ENCODE measurements at places on chromosomes 7 and 10. TPM values are rescaled to one million over a fixed set of nuclear protein-coding genes. Genes with fewer than 3 reads are reported as not detected.
A peak's percentile ranks its signal among the peaks of the same experiment; 100 is the strongest.

DNA sequence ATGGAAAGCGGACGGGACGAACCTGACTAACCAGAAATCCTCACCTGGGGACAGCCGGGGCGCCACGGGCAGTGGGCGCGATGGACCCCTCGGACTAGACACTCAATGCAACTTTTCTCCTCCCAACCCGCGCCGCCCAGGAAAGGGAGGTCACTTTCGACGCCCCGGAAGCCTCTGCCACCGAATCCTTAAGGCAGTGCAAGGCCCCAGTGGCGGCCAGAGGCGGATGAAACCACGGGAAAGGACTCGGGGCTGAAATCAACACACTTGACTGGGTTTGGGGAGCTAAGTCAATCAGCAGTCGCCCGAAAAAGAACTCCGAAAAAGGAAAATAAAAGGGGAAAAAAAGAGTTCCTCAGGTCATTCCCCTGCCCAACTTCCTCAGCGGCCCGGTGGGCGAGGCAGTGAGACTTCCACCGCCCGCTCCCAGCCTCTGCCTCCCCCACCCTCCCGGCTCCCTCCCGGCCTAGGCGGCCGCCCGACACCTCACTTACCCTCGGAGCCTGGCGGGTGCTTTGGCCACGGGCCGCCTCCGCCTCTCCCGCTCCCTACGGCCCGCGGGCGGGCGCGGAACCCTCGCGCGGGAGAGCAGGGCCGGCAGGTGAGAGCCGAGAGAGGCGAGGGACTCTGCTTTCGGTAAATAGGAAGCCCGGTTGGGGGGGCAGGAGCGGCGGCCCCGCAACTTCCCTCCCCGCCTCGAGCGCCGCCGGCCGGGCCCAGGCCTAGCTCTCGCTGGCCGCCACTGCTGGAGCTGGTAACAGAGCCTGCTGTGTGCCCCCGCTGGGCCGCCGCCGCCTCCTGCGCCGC, 518 bp downstream of the WAPL start:
- peaks cover 35% of the 10 kb centered on the region for H3K4me1 ChIP-seq
- H3K27ac ChIP-seq: peak overlapping the region; percentile 96
- peaks cover 6% of the 10 kb centered on the region for H3K36me3 ChIP-seq

DNA sequence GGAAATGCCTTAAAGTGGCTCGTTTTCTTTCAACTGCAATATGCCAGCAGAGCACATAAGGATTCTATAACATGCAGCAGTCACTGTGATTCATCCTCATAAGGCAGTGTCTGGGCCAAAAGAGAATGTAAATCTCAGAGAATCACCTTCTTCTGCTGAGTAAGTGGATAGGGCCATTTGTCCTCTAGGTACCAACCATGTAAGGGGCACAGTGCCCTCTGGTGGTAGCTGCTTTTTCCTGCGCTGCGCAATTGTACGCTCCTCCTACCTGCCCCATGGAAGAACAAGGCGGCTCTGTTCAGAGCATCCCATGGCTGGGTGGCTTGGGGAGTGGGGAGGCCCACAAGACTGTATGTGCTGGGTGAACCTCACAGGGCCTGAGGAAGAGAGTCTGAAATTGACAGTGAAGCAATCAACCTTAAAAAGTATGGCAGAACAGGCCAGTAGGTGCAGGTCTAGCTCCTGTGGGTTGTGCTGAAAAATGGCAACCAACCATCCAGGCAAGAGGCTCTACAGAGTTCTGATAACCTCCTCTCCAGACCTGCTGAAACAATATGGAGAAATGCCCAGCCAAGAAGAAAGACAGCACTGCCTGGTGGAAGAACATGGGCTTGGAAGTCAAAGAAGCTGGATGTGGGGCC, 78.6 kb upstream of the C10orf90 start:
- H3K36me3 ChIP-seq: no peaks in the 10 kb centered on the region
- H3K27ac ChIP-seq: no peak overlapping the region
- H3K4me3 ChIP-seq: no peak overlapping the region
- no peaks in the 10 kb centered on the region for H3K27me3 ChIP-seq
- H3K4me1 ChIP-seq: no peaks in the 10 kb centered on the region

DNA sequence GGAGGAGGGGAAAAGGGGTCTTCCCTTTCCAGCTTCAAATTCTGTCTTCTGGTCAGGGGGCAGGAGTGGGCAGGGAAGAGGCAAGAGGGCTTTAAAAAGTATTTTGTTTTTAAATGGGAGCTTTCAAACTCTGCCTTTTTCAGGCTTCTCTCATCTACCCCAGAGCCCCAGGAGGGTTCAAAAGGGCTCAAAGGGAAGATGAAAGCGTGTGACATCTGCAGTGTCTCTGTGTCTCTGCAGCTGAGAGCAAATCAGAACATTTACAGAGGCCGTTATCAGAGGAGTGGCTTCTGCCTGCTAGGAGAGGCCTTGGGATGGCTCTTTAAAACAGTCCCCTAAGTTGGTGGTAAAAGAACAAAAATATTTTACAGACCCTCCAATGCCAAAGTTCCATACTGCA, 30.3 kb downstream of the TRIM8 start:
- peak overlapping the region; percentile 53 for H3K27ac ChIP-seq
- no peaks in the 10 kb centered on the region for H3K36me3 ChIP-seq
- H3K4me1 ChIP-seq: peaks cover 23% of the 10 kb centered on the region
- DNase-seq: no peak
- H3K27me3 ChIP-seq: no peaks in the 10 kb centered on the region

- H3K36me3 ChIP-seq: no peaks in the 10 kb centered on the region
- H3K27me3 ChIP-seq: peaks cover 3% of the 10 kb centered on the region
- H3K4me1 ChIP-seq: no peaks in the 10 kb centered on the region
- H3K4me3 ChIP-seq: peak overlapping the region; percentile 17
- DNase-seq: no peak
- no peak overlapping the region for H3K27ac ChIP-seq
These were observed 876 bp downstream of the DNAH11 start for GRCh38 chr7:21543528-21544302.

GRCh38 chr7:47625861-47626715, 44.2 kb upstream of the TNS3 start:
- no peak overlapping the region for H3K27ac ChIP-seq
- no peak overlapping the region for H3K4me3 ChIP-seq
- no peaks in the 10 kb centered on the region for H3K36me3 ChIP-seq
- no peak for DNase-seq
- H3K27me3 ChIP-seq: no peaks in the 10 kb centered on the region
- H3K4me1 ChIP-seq: peaks cover 8% of the 10 kb centered on the region

GRCh38 chr7:1454542-1454941, 4.7 kb downstream of the MICALL2 start:
- peak overlapping the region; percentile 2 for H3K4me3 ChIP-seq
- no peaks in the 10 kb centered on the region for H3K36me3 ChIP-seq
- no peaks in the 10 kb centered on the region for H3K27me3 ChIP-seq

GRCh38 chr10:50426485-50426884, 175.2 kb upstream of the ASAH2 start:
- H3K4me1 ChIP-seq: no peaks in the 10 kb centered on the region
- no peak for DNase-seq
- H3K27ac ChIP-seq: no peak overlapping the region
- no peaks in the 10 kb centered on the region for H3K36me3 ChIP-seq

GRCh38 chr10:101236376-101237080, 7.3 kb upstream of the LBX1 start:
- no peaks in the 10 kb centered on the region for H3K4me1 ChIP-seq
- peaks cover 12% of the 10 kb centered on the region for H3K27me3 ChIP-seq
- no peak for DNase-seq
- H3K27ac ChIP-seq: no peak overlapping the region
- H3K36me3 ChIP-seq: no peaks in the 10 kb centered on the region
- H3K4me3 ChIP-seq: no peak overlapping the region

- no peaks in the 10 kb centered on the region for H3K27me3 ChIP-seq
- H3K36me3 ChIP-seq: no peaks in the 10 kb centered on the region
- DNase-seq: no peak
- no peak overlapping the region for H3K27ac ChIP-seq
These were observed 191.8 kb upstream of the CXCL12 start for GRCh38 chr10:44576702-44577191.

DNA sequence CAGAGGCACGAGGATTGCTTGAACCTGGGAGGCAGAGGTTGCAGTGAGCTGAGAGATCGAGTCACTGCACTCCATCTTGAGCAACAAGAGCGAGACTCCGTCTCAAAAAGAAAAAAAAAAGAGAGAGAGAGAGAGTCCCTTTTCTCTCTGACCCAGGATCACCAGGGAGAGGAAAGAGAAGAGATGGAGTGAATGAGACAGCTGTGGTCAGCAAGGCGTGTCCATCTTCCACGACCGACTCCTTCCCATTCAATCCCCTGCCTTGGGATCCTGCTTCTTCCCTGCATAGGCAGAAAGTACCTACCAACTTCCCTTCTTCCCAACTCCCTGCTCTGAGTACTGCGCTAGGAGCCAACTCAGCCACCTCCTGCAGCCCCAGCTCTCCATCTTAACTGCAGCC, 5.2 kb upstream of the ZAN start:
- no peaks in the 10 kb centered on the region for H3K27me3 ChIP-seq
- no peak for DNase-seq
- no peak overlapping the region for H3K4me3 ChIP-seq
- H3K27ac ChIP-seq: no peak overlapping the region
- H3K36me3 ChIP-seq: no peaks in the 10 kb centered on the region

- no peak overlapping the region for H3K4me3 ChIP-seq
- H3K27me3 ChIP-seq: no peaks in the 10 kb centered on the region
- no peaks in the 10 kb centered on the region for H3K36me3 ChIP-seq
- no peaks in the 10 kb centered on the region for H3K4me1 ChIP-seq
- no peak overlapping the region for H3K27ac ChIP-seq
These were observed 3.8 kb downstream of the PLCE1 start for GRCh38 chr10:93997546-93997945.

GRCh38 chr10:74787457-74787856, 38.9 kb upstream of the KAT6B start:
- H3K4me1 ChIP-seq: no peaks in the 10 kb centered on the region
- no peak overlapping the region for H3K27ac ChIP-seq
- no peaks in the 10 kb centered on the region for H3K27me3 ChIP-seq
- no peaks in the 10 kb centered on the region for H3K36me3 ChIP-seq
- no peak overlapping the region for H3K4me3 ChIP-seq
- DNase-seq: no peak

DNA sequence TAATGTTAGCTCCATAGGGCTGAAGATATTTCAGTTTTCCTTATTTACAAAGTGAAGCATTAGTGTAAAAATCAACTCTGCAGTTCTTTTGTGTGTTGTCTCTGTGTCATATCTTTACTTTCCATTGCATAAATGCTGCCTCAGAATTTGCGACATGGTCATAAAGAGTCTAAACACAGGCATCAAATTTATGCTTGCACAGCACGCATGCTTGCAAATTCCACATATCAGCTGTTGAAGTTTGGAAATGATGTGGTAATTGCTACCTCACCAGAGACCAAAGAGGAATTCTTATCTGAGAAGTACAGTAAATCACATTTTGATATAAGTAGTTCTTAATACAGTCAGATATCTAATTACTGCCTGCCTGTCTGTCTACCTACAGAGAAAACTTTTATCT, 348.2 kb upstream of the GRM3 start:
- no peak overlapping the region for H3K27ac ChIP-seq
- H3K4me1 ChIP-seq: no peaks in the 10 kb centered on the region
- H3K27me3 ChIP-seq: no peaks in the 10 kb centered on the region
- no peak overlapping the region for H3K4me3 ChIP-seq
- no peaks in the 10 kb centered on the region for H3K36me3 ChIP-seq

GRCh38 chr10:75505840-75506506, 74.5 kb downstream of the LRMDA start:
- no peaks in the 10 kb centered on the region for H3K36me3 ChIP-seq
- H3K27ac ChIP-seq: no peak overlapping the region
- no peak for DNase-seq
- H3K4me1 ChIP-seq: peaks cover 11% of the 10 kb centered on the region
- H3K4me3 ChIP-seq: no peak overlapping the region

DNA sequence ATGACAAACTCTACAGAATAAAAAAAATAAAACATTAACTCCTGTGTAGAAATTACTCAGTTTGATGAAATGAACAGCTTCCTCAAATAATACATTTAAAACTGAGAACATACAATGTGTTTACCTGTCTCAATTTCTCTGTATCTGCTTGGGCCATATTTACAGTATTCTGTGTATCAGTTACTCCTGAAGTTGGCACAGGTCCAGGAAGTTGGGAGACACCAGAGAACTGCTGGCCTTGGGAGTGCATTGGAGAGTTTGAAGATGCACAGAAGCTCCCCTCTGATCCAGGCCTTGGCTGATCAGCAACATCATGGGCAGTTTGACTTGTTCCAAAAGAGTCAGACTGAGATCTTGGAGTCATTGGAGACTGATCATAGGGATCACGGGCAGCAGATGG, 155.1 kb downstream of the GALNT11 start:
- no peaks in the 10 kb centered on the region for H3K27me3 ChIP-seq
- no peak overlapping the region for H3K27ac ChIP-seq
- no peaks in the 10 kb centered on the region for H3K4me1 ChIP-seq
- H3K4me3 ChIP-seq: no peak overlapping the region

GRCh38 chr7:29953726-29954347, 35.8 kb downstream of the SCRN1 start:
- no peaks in the 10 kb centered on the region for H3K4me1 ChIP-seq
- no peak overlapping the region for H3K4me3 ChIP-seq
- H3K27ac ChIP-seq: no peak overlapping the region
- no peak for DNase-seq
- no peaks in the 10 kb centered on the region for H3K27me3 ChIP-seq

GRCh38 chr10:76024460-76025123, 593.2 kb downstream of the LRMDA start:
- H3K36me3 ChIP-seq: no peaks in the 10 kb centered on the region
- H3K4me1 ChIP-seq: no peaks in the 10 kb centered on the region
- H3K27me3 ChIP-seq: no peaks in the 10 kb centered on the region
- H3K4me3 ChIP-seq: no peak overlapping the region
- no peak overlapping the region for H3K27ac ChIP-seq
- DNase-seq: no peak

- DNase-seq: peak; percentile 64
- H3K4me3 ChIP-seq: no peak overlapping the region
- no peak overlapping the region for H3K27ac ChIP-seq
- no peaks in the 10 kb centered on the region for H3K27me3 ChIP-seq
- no peaks in the 10 kb centered on the region for H3K36me3 ChIP-seq
These were observed 56.4 kb upstream of the PMPCB start for GRCh38 chr7:103240806-103241205.

DNA sequence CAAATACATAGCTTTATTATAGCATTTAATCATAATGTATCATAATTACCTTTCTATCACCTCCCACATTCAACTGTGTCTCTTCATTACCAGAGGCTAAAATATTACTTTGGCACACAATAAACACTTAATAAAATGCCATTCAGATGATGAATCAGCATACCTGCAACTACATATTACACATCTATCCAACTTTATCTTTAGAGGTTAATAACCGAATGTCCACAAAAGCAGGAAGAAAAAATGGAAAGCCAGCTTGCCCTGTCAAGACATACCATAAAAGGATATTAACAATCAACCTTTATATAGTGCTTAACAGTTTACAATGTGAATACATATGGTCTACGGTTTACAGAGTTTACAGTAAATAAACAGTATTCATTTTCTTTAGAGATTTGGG, 12.7 kb downstream of the CACUL1 start:
- no peak for DNase-seq
- H3K27ac ChIP-seq: no peak overlapping the region
- peaks cover 29% of the 10 kb centered on the region for H3K4me1 ChIP-seq
- H3K27me3 ChIP-seq: no peaks in the 10 kb centered on the region
- H3K4me3 ChIP-seq: no peak overlapping the region
- no peaks in the 10 kb centered on the region for H3K36me3 ChIP-seq

GRCh38 chr10:33101392-33101787, 143.4 kb upstream of the ITGB1 start:
- no peaks in the 10 kb centered on the region for H3K36me3 ChIP-seq
- no peaks in the 10 kb centered on the region for H3K4me1 ChIP-seq
- no peak overlapping the region for H3K27ac ChIP-seq
- H3K4me3 ChIP-seq: no peak overlapping the region

EFCAB10 gene
- not detected for total RNA-seq

NPY gene
- 0.37 TPM for total RNA-seq

CUZD1 gene
- 958 TPM for total RNA-seq

KLF14 gene
- total RNA-seq: 0.15 TPM

ASIC3 gene
- total RNA-seq: 0.47 TPM

AKR1E2 gene
- total RNA-seq: 2.8 TPM

DPP6 gene
- 4.5 TPM for total RNA-seq

EBLN1 gene
- not detected for total RNA-seq

FAM25C gene
- not detected for total RNA-seq
